ENCODE measurements at places on chromosomes 12 and 14. TPM values are rescaled to one million over a fixed set of nuclear protein-coding genes. Genes with fewer than 3 reads are reported as not detected.

- DNase-seq, result no peak
These were observed 80.3 kb downstream of the WDR20 start for GRCh38 chr14:102220031-102220430.

GRCh38 chr12:20368114-20368650, at the start of gene PDE3A:
Gene PDE3A (plus strand): TSS chr12:20368537. CDS start chr12:20369285, 748 bp downstream.
- DNase-seq, result peak; percentile 85

OR10AD1 gene
- total RNA-seq, result not detected

RND1 gene
- total RNA-seq, result 0.52 TPM

MYL6B gene
- 39.8 TPM for total RNA-seq

- no peak for DNase-seq
These were observed 13.3 kb downstream of the ASCL1 start for GRCh38 chr12:102970780-102971179.

DNA sequence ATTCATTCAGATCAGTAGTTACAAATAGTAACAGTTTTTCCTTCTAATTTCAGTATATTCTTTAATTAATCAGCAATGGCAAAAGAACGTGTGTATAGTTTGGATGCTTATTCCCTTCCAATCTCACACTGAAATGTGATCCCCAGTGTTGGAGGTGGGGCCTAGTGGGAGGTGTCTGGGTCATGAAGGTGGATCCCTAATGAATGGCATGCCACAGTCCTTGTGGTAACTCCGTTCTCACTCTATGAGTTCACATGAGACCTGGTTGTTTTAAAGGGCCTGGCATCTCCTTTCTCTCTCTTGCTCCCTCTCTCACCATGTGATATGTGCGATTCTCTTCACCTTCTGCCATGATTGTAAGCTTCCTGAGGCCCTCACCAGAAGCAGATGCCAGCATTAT, 18.9 kb upstream of the SYNDIG1L start:
- no peak for DNase-seq

- peak; percentile 60 for DNase-seq
These were observed 193.6 kb upstream of the NUDT4 start for GRCh38 chr12:93183940-93184671.

- DNase-seq, result no peak
These were observed 72.2 kb upstream of the PRMT8 start for GRCh38 chr12:3418609-3419390.

DNA sequence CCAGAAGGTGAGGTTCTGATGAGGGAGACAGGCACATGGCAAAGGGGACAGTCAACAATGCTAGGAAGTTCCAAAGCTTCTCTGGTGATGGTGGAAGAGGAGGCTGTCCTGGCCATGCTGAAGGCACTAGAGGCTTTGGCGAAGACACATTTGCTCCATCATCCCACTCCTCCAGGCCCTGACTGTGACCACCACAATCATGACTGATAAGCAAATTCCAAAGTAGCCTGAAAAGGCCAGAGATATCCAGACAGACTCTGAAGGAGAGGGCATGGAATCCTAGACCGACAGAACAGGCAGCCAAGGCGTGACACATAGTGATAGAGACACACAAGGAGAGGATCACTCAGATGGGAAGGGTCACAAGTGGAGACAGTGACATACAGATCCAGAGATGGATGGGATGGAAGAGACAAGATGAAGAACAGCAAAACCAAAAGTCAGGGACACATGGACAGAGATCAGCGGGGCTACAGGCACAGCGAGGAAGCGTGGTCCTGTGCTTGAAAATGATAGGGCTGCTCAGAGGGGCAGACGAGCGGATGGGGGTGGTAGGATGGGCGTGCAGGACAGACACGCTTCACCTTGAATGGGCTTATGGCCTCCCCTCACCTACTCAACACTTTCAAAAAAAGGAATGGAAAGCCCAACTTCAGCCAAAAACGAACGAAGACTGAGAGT, 1.3 kb downstream of the ZFHX2 start:
- no peak for DNase-seq

DNA sequence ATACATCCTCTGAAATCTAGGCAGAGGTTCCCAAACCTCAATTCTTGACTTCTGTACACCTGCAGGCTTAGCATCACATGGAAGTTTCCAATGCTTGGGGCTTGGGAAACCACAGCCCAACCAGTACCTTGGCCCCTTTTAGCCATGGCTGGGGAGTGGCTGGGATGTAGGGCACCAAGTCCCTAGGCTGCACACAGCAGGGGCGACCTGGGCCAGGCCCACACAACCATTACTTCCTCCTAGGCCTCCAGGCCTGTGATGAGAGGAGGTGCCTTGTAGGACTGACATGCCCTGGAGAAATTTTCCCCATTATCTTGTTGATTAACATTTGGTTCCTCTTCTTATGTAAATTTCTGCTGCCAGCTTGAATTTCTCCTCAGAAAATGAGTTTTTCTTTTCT, 1387.4 kb downstream of the FSCB start:
- DNase-seq, result no peak

GRCh38 chr12:93361151-93361919, 16.4 kb upstream of the NUDT4 start:
- DNase-seq, result no peak

CLEC2A gene
- not detected for total RNA-seq

DNA sequence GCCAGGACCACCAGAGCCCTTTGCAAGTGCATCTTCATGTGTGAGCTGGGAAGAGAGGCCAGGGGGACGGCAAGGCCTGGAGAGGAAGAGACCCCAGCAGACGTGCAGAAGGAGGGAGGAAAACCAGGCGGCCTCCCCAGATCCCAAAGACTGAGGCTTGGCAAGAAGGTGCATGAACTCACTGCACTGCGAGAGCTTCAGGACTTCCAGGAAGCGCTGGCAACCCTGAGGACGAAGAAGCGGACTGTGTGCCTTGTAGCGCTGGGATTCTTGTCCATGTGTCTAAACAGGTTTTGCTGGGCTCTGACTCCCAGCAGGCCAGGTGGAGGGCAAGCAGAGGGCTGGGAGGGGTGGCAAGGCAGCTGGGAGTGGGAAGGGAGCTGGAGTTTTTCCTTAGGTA, 939 bp downstream of the TGFB3 start:
- DNase-seq, result no peak

CLEC14A gene
- 23.6 TPM for total RNA-seq

GRCh38 chr12:33795536-33795935, 226.8 kb upstream of the ALG10 start:
- DNase-seq, result no peak

DPF3 gene
- total RNA-seq, result 20.5 TPM

GRCh38 chr14:30521899-30522736, 36.8 kb upstream of the G2E3 start:
- DNase-seq, result no peak

KLHL33 gene
- total RNA-seq, result 0.67 TPM

- no peak for DNase-seq
These were observed 860.4 kb upstream of the FBXO33 start for GRCh38 chr14:40292664-40293063.

- DNase-seq, result no peak
These were observed 56.9 kb upstream of the TCL1A start for GRCh38 chr14:95770777-95771176.
